ENCODE measurements at places on chromosomes 1 and 21.

- no peak for DNase-seq
Observed at GRCh38 chr21:38060533-38060932, 144.3 kb upstream of the KCNJ6 start.

- DNase-seq: no peak
Observed at GRCh38 chr21:34857122-34857713, 188.4 kb downstream of the CLIC6 start.

GRCh38 chr1:91170571-91170970, 148.7 kb upstream of the ZNF644 start:
- DNase-seq: no peak

GRCh38 chr21:29213513-29214385, 83.3 kb downstream of the MAP3K7CL start:
- DNase-seq: no peak

DNA sequence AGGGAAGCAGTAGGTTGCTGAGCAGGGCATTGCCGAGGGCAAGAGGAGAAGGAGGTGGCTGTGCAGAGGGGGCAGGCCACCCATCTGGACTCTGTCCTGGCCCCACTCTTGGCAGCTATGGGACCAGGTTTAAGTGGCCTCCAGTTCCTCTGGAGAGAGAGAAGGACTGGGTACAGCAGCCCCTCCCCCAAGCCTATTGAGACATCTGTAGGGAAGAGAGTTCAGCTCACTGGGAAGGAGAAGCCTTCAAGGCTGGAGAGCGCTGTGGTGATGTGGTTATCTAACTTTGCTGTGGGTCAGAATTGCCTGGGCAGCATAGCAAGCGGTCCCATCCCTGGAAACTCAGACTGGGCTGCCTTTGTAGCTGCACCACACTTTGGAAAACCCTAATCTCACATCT, 93.9 kb downstream of the KCNJ15 start:
- no peak for DNase-seq

- no peak for DNase-seq
Observed at GRCh38 chr1:193190096-193190744, 3.8 kb upstream of the B3GALT2 start.

DNA sequence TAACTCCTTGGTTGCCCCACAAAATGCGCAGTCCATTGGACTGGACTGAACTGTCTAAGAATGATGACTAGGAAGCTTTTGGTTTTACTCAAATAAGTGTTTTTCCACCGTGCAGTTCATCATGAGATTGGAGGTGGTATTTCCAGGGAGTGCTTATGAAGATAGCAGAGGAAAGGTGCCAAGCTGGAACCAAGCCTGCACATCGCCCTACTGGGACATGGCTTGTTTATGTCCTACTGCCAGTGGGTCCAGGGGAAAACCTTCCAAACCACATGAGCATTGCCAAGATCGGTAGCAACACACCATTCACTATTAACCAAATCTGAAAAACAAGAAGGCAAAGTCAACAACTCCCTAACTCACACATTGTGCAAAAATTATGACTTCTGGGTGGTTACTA, 54.7 kb upstream of the DSCAM start:
- DNase-seq: no peak

GRCh38 chr21:14487490-14488432, 58.4 kb downstream of the SAMSN1 start:
- no peak for DNase-seq

GRCh38 chr1:61092642-61093041, 10.3 kb downstream of the NFIA start:
- DNase-seq: no peak

- DNase-seq: no peak
Observed at GRCh38 chr1:119108988-119109387, 31.5 kb downstream of the WARS2 start.

DNA sequence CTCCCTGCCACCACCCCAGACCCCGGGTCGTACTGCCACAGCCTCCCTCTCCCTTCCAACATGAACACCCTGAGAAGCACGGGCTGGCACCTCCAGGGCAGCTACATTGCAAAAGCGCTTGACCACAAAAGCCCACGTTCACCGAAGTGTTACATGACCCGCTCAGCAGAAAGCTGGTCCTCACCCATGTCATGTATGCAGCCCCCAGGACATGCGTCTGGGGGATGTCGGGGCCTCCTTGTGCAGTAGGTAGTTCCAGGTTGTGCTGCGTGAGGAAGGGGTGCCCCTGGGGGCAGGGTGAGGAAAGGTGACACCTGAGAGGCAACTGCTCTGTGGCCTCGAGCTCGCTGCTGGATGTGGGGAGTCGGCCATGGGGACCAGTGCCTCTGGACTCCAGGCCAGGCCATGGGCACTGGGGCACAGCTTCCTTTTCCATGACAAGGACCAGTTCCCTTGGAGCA, 102.0 kb upstream of the C1orf174 start:
- no peak for DNase-seq

GRCh38 chr1:212271823-212272485, 13.3 kb upstream of the PPP2R5A start:
- no peak for DNase-seq

DNA sequence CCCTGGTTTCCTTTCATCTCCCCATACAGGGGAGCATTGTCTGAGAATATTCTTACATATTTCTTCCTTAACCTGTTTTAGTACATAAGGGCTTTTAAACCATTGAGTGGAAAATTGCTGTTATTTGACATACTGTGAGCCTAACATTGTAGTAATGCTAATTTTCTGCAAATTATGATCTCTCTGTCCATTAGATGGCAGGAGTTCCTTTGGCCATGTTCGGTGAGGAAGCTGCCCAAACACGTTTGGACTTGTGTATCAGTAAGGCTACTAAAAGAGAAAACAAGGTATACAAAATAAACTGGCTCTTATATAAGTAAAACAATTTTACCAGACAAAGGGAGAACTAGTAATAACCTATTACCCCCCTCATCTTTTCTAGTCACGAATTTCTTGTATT, 29.2 kb downstream of the CDC7 start:
- no peak for DNase-seq

- no peak for DNase-seq
Observed at GRCh38 chr1:20974951-20975350, 187.8 kb upstream of the HP1BP3 start.

DNA sequence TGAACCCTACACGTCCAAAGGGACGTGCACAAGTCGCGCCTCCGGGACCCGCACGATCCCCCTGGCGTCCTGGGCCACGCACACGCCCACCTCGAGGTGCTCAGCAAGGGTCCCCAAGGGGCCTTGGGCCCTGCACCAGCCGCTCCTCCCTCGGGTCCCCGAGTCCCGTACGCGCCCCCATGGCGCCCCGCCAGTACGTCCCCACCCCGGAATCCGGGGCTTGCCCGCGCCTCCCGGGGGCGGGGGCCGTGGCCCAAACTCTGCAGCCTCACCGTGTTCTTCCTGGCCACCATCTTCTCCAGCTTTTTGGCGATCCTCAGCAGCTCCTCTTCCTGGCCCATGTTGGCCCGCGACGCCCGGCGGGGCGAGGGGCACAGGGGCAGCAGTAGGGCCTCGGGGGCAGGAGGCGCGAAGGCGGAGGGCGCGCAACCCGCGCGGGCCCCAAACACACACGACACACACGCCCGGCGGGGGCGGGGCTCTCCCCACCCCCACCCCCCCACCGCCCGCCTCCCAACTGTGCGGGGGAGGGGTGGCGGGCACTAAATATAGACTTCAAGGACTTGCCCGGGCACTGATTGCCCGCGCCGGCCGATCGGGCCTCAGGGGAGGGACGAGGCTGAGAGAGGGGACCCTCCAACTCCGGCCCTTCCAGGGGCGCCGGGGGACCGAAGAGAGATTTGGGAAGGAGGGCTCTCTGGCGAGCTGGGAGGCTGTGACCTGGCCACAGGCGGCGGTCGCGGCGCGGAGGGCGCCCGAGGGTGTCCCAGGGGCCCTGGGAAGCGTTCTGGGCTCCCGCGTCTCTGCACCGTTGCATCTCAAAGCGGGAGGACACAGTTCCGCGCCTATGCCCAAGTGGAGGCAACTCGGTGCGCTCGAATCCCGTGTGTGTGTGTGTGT, at the start of gene TCEA3:
Gene TCEA3, minus strand, starts transcription at position 456 of the 900 bp plus-strand sequence. Its CDS starts 115 bp downstream, at position 341.
- no peak for DNase-seq

- DNase-seq: no peak
Observed at GRCh38 chr1:106721790-106722189, 334.7 kb upstream of the PRMT6 start.

GRCh38 chr1:26234644-26235370, 807 bp downstream of the CEP85 start:
- DNase-seq: no peak

DNA sequence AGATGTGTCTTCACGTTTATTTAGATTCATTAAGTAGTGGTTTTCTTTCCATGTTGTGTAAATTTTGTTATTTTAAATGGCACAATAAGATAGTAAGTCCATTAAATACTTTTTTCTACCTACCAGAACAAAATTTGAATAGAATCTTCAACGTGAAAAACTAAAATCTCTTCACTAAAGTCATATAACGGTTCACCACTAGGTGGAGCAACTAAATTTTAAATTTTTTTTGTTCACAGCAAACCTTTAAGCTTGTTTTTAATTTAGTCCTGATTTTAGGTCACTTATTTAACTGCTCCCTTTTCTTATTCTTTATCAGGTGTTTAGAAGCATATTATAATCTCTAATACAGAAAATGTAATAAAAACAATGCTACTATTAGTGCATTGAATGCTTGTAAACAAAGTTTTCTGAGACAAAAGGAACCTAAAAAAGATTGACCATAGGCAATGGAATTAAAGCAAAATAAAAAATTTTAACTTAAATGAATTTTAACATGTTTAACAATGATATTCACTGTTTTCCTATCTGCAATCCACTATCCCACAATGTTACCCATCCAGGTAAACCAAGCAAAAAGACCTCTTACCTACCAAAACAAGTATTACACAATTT, 28.3 kb upstream of the PKN2 start:
- no peak for DNase-seq

GRCh38 chr1:203349773-203350524, 973 bp downstream of the FMOD start:
- DNase-seq: no peak

DNA sequence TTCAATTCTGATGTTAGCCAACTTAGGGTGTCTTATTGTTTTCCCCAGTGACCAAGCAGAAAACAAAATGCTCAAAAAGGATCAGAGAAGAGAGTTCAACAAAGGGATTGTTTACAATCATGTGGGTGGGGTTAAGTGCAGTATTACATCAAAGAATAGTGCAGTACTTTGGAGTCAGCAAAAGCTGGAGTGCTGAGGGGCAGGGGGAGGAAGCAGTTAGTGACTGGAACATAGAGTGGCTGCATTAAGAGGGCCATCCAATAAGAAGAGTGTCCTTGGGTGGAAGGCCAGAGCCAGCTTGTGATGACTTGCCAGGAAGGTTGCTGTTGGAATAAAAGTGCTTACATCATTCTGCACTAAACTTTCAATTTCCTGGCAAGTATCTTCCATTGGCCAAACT, 175.5 kb downstream of the CYYR1 start:
- DNase-seq: no peak

- DNase-seq: no peak
Observed at GRCh38 chr1:229913489-229913888, 153.5 kb upstream of the GALNT2 start.

GRCh38 chr1:53398091-53398490, 61.1 kb upstream of the DMRTB1 start:
- no peak for DNase-seq

- no peak for DNase-seq
Observed at GRCh38 chr1:27341525-27342252, at the start of gene SYTL1. SYTL1 (plus strand) TSS chr1:27342022; CDS start chr1:27345335, 3,313 bp downstream.

- DNase-seq: no peak
Observed at GRCh38 chr1:219959540-219960203, 31.3 kb upstream of the SLC30A10 start.

DNA sequence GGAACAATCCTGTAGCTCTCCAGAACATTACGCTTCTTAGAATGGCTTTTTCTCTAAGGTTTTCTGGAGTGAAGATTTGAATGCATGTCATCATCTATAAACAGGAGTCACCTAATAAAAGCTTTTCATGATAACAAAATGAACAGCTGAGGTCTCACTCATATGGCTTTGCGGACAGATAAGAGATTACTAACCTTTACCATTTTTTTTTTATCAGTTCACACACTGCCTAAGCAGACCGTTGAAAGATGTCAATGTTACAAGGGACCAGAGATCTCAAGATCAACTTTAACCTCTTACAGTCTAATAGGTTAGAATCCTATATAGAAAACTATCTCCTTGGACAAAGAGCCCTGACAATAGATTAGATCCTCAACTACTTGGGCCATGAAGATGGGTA, 41.4 kb downstream of the SCMH1 start:
- no peak for DNase-seq

DNA sequence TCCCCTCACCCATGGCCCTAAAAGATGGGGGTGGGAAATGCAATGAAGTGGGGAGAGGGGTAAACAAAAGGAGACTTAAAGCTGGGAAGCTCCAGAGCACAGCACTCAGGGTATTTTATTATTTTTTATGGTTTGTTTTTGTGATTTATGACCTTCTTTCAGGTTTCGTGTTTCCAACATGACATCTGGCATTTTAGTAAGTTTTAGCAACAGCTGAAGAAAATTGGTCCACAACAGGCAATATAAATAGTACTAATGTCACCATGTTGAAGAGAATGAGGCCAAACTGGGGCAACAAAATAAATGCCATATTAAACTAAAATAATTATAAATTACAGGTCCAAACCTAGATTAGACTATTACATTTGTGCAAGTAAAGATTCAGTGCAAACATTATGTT, 56.3 kb downstream of the TBX15 start:
- DNase-seq: no peak

GRCh38 chr1:172430128-172430454, 9.6 kb downstream of the C1orf105 start:
- no peak for DNase-seq

DNA sequence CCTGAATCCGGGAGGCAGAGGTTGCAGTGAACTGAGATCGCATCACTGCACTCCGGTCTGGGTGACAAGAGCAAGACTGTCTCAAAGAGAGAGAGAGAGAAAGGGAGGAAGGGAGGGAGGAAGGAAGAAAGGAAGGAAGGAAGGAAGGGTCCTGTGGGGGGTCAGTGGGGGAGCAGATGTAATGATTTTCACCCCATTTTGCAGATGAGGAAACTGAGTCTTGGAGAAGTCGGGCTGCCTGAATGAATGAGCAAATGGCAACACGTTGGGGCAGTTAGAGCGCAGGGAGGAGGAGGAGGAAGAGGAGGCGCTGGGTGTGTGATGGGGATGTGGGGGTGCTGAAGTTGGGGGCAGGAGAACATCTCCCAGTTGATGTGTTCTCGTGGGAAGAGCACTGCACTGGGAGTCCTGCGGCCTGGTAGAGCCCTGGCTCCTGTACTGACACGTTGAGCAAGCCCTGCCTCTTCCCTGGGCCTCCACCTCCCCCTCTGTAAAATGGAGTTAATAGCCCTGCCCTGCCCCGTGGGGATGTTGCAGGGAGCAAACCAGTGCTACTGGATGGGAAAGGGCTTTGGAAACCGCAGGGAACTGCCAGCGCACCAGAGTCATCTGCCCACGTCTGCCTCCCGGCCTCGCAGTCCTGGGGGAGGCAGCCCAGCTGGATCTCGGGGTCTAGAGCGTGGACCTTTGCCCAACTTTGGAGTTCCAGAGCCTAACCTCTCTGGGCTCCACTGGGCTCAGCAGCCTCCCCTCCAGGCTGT, 103.2 kb upstream of the CASZ1 start:
- DNase-seq: no peak

- no peak for DNase-seq
Observed at GRCh38 chr21:41369920-41370839, 8.4 kb downstream of the MX2 start.

- DNase-seq: no peak
Observed at GRCh38 chr1:213067352-213067751, 16.3 kb downstream of the RPS6KC1 start.

GRCh38 chr1:43760745-43761317, 53.5 kb downstream of the ST3GAL3 start:
- no peak for DNase-seq
